ENCODE measurements at places on chromosomes 13 and 19. TPM values are rescaled to one million over a fixed set of nuclear protein-coding genes. Genes with fewer than 3 reads are reported as not detected.

Gene OSCAR
- total RNA-seq = not detected

Gene WDR87
- not detected for total RNA-seq

Gene IL11
- 0.12 TPM for total RNA-seq

Gene KLK4
- total RNA-seq = not detected

Gene WDR62
- 3.9 TPM for total RNA-seq

Gene PET100
- total RNA-seq = 25.0 TPM

Gene ONECUT3
- total RNA-seq = not detected

DNA sequence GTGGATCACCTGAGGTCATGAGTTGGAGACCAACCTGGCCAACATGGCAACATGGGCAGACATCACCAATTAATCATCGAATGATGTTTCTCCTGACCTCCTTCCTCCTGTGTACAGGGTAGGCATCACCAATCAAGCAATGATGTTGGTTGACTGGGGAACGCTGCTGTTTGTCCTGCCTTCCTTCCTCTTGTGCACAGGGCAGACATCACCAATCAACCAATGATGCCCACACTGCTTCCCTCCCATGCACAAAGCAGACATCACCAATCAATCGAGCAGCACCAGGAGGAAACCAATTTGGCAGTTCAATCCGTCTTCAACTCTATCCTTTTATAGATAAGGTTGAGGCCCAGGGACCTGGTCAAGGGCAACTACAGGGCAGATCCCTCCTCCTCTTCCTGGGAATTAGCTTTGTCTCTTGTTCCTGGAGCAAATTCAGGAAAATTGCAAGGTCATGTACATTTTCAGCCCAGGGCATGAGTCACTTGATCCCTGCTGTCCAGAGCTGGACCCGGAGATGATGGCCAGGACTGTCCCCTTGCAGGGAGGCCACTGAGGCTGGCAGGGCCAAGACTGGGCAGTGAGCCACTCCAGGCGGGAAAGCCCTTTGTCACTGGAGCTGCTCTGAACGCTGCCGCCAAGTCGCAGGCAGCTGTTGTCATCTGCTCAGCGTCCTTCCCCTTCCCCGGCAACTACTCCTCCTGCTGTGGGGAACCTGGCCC, 5.3 kb upstream of the CSNK1G2 start:
- H3K4me3 ChIP-seq = no peak overlapping the region
- H3K27ac ChIP-seq = no peak overlapping the region
- no peaks in the 10 kb centered on the region for H3K36me3 ChIP-seq
- DNase-seq = no peak

DNA sequence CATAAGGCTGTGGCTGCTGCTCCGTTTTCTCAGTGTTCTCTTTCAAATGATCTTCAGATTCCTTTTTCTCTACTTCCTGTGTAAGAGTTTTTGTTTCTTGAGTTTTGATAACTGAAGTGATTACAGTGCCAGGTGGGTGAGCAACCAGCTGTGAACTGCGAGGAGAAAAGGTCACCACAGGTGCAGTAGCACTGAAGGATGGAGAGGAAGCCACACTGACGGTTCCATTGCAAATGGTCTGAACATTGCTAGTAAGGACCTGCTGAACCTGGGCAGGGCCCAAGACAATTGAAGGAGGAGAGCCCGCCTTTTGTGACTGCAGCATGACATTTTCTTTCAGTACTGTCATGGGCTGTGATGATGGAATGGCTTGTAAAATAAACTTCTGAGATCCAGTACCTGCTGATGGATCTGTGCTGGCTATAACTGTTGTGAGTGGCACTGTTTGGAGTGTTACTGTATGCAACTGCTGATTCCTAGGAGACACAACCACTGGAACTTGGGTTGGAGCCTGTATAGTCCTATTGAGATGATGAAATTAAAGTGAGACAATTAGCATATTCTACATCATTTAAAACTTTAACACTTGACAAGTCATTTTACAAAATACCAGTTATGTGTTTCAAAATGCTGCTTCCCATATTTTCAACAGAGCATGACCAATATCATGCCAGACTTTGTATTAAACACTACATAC, 85.5 kb downstream of the ELF1 start:
- H3K4me1 ChIP-seq = no peaks in the 10 kb centered on the region
- H3K36me3 ChIP-seq = peaks cover 6% of the 10 kb centered on the region
- peak overlapping the region; percentile 32 for H3K27ac ChIP-seq
- no peak for DNase-seq
- H3K27me3 ChIP-seq = no peaks in the 10 kb centered on the region

DNA sequence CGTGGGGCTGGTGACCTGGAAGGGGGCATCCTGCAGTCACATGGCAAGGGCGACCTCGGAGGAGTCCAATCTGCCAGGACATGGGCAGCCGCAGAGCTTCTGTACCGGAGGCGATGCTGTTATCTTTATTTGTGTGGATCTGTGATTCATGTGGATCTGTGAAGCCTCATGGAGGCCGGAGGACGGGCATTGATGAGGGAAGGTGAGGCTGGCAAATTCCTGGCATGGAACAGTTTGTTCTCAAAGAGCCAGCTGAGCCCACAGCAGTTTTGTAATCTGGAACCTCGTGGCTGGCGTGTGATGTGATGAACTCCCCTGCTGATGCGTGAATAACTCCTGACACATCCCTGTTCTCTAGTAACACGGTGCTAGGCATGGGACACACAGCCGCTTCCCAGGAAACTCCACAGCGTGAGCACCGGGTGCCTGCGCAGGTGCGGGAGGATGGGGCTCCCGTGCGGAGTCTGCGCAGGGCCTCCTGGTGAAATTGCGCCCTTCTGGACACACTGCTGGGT, 40.4 kb downstream of the ATP11A start:
- peak overlapping the region; percentile 99 for H3K27ac ChIP-seq
- no peak overlapping the region for H3K4me3 ChIP-seq
- no peak for DNase-seq
- no peaks in the 10 kb centered on the region for H3K36me3 ChIP-seq

DNA sequence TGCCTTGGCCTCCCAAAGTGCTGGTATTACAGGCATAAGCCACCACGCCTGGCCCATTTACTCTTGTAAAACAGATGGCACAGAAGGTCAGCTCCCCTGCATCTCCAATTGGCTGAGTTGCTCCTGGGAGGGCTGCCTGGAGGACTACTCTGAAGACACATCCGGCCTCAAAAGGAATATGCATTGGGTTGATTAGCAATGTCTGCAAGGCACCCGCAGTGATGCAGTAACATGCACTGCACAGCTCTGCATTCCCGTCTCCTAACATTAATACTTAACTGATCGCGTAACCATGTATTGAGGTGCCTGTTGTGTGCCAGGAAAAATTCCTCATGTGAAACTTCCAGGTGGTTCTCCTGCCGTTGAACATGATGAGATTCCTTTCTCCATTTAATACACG, 5.0 kb downstream of the ELAVL3 start:
- H3K27me3 ChIP-seq = peaks cover 31% of the 10 kb centered on the region
- H3K27ac ChIP-seq = no peak overlapping the region
- no peak for DNase-seq
- H3K4me1 ChIP-seq = no peaks in the 10 kb centered on the region
- no peak overlapping the region for H3K4me3 ChIP-seq
- no peaks in the 10 kb centered on the region for H3K36me3 ChIP-seq

GRCh38 chr13:114068656-114069318, 63.6 kb downstream of the RASA3 start:
- peak overlapping the region; percentile 36 for H3K27ac ChIP-seq
- peak; percentile 86 for DNase-seq
- H3K36me3 ChIP-seq = no peaks in the 10 kb centered on the region
- H3K27me3 ChIP-seq = no peaks in the 10 kb centered on the region
- H3K4me1 ChIP-seq = peaks cover 24% of the 10 kb centered on the region

DNA sequence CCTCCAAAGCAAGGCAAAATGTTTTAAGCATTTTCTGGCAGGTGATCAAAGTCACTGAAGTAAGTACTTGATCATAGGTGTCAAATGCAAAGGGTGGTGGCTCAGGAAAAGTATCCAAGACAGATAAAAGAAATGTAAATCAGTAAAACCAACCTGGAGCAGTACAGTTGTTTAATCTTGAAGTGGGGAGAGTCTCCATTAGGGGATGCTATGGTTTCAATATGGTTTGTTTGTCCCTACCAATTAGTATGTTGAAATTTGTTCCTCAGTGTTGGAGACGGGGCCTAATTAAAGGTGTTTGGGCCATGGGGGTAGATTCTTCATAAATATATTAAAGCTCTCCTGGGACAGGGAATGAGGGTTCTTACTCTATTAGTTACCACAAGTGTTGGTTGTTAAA, 1781.7 kb upstream of the PRR20A start:
- DNase-seq = no peak
- H3K36me3 ChIP-seq = no peaks in the 10 kb centered on the region
- H3K4me1 ChIP-seq = peaks cover 5% of the 10 kb centered on the region
- no peak overlapping the region for H3K27ac ChIP-seq
- no peaks in the 10 kb centered on the region for H3K27me3 ChIP-seq
- H3K4me3 ChIP-seq = no peak overlapping the region

DNA sequence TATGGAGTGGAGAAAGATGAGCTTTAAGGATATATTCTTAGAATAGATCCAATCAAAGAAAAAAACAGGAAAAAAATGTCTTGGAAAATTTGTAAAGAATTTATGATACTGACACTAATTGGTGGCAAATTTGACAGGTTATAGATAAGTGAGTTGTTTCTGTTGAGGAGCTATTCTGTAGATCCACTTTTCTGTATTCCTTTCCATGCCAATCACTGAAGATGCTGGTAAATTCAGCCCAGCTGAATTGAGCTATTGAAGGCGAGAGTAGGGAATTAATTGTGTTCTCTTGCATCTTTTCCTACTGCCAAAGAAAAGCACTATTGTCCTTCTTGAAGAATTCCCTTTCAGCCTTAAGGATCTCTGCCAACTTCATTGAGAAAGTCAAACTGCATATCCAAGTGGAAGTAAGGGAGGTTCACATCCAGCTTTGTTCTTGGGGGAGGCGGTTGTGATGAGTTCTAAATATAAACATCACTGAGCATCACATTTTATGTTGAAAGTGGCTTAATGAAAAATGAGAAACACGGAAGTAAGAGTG, 113.1 kb downstream of the PCDH9 start:
- DNase-seq = peak; percentile 49
- H3K27me3 ChIP-seq = no peaks in the 10 kb centered on the region
- no peak overlapping the region for H3K4me3 ChIP-seq
- no peak overlapping the region for H3K27ac ChIP-seq
- no peaks in the 10 kb centered on the region for H3K4me1 ChIP-seq

DNA sequence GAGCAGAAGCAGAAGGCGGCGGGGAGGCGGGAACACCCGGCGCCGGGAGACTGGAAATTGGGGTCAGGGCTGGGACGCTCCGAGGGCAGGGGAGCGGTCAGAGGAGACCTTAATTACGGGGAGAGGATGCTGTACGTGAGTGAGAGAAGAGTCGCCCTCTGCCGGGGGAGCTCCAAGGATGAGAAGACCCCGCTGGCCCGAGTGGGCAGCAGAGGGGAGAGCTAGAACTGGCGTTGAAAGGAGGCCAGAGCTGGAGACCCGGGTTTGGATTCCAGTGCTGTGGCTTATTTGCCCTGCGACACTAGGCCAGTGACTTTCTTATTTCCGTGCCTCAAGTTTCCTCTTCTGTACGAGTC, 536 bp downstream of the FAM32A start:
- H3K27me3 ChIP-seq = no peaks in the 10 kb centered on the region
- peaks cover 14% of the 10 kb centered on the region for H3K36me3 ChIP-seq
- peaks cover 5% of the 10 kb centered on the region for H3K4me1 ChIP-seq
- peak overlapping the region; percentile 93 for H3K27ac ChIP-seq

GRCh38 chr19:19297759-19298158, 22.6 kb downstream of the SUGP1 start:
- H3K27ac ChIP-seq = no peak overlapping the region
- H3K27me3 ChIP-seq = no peaks in the 10 kb centered on the region
- peaks cover 32% of the 10 kb centered on the region for H3K36me3 ChIP-seq
- H3K4me1 ChIP-seq = no peaks in the 10 kb centered on the region

DNA sequence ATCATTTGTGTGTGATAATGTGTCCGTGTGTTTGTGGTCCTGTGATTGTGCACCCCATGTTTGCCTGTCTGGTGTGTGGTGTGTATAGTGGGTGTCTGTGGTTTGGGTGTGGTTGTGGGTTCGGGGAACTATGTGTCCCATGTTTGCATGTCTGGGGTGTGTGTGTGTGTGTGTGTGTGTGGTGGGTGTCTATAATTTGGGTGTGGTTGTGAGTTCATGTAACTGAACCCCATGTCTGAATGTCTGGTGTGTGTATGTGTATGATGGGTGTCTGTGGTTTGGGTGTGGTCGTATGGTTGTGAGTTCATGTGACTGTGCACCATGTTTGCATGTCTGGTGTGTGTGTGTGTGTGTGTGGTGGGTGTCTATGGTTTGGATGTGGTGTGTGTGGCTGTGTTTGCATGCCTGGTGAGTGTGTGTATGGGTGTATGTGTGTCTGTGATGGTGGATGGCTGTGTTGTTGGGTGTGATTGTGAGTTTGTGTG, 11.1 kb upstream of the NFIX start:
- H3K4me3 ChIP-seq = no peak overlapping the region
- no peaks in the 10 kb centered on the region for H3K4me1 ChIP-seq
- no peaks in the 10 kb centered on the region for H3K36me3 ChIP-seq

- peaks cover 8% of the 10 kb centered on the region for H3K36me3 ChIP-seq
- no peak overlapping the region for H3K4me3 ChIP-seq
- H3K27ac ChIP-seq = no peak overlapping the region
- no peaks in the 10 kb centered on the region for H3K27me3 ChIP-seq
- DNase-seq = no peak
- H3K4me1 ChIP-seq = no peaks in the 10 kb centered on the region
Measured at GRCh38 chr19:52542984-52543664, 15.7 kb downstream of the ZNF808 start.
